Hematopoietic multipotent progenitor cell treated with erythropoietin and hydrocortisone succinate and interleukin-3 and kit ligand, for 6 days (in vitro differentiated cells): ENCODE measurements at places on chromosomes 13 and 19.

- peak; percentile 27 for DNase-seq
Observed at GRCh38 chr19:48560095-48560530, 8.1 kb downstream of the SULT2B1 start.

- peak; percentile 66 for DNase-seq
Observed at GRCh38 chr19:48102870-48103751, 7.5 kb downstream of the PLA2G4C start.

DNA sequence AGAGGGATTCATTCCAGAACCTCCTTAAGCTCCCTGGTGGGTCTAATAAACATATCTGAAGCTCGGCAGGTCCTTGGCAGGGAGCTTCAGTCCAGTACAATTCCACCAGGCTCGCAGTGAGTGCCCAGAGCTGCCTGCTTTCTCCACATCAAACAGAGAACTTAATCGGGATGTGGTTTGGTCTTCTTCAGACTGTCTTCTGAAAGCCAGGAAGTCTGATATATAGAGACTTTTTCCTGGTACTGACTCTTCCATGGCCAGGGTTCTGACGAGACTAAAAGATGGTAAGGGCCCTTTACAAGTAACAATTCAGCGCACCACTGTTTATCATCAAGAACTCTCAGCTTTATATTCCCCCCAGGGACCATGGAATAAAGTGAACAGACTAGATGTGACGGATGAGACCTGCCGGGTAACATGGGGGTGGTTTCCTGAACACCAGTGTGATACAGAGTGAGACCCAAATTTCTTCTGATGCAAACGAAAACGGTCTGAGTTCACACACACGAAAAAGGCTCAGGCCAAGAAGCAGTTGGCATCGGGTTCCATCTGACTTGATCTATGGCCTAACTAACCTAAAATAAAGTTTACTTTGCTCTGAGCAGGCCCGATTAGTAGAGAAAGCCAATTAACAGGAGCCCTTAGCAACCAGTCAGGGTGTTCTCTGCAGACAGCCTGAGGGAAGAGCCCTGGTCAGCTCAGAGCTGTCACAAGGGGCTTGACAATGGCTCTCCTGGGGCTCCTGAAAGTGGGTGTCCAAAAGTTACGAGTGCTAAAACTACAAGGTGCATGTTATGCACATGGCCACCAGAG, 29.0 kb downstream of the RANBP3 start:
- no peak for DNase-seq

DNA sequence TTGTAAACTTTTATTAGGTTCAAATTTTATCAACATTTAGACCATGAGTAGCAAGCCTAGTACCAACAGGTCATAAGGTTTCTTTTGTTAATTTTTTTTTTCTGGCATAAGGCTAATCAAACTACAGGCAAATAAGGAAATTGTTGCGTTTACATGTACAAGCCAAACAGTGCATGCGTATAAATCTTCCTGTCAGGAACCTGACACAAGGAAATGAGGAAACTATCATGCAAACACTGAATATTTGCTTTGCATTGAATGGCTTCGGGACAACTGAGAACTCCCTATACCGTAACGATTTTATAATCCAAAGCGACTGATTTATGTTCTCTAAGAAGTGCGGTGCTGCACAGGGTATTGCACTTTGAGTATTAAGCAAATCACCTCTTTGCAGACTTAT, 133.0 kb upstream of the TRPC4 start:
- no peak for DNase-seq

DNA sequence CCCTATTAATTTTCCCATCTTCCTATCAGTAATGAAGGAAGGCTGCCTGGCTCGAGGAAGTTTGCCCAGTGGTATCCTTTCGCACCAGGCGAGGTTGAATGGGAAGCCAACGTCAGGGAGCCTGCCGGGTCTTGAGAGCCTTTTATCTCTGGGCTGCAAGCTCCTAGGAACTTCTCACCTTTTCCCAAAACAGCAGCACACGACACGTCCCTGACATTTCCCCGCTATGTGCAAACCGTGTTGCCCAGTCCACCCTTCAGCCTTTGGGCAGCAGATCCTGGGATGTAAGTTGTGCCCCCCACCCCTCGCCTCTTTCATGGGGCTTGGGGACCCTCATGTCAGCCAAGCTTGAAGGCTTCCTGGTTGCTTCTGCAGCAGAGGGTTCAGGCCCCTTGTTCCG, 179.1 kb downstream of the ZNF536 start:
- DNase-seq: no peak

- peak; percentile 73 for DNase-seq
Observed at GRCh38 chr13:39415008-39415802, 187.8 kb downstream of the LHFPL6 start.

DNA sequence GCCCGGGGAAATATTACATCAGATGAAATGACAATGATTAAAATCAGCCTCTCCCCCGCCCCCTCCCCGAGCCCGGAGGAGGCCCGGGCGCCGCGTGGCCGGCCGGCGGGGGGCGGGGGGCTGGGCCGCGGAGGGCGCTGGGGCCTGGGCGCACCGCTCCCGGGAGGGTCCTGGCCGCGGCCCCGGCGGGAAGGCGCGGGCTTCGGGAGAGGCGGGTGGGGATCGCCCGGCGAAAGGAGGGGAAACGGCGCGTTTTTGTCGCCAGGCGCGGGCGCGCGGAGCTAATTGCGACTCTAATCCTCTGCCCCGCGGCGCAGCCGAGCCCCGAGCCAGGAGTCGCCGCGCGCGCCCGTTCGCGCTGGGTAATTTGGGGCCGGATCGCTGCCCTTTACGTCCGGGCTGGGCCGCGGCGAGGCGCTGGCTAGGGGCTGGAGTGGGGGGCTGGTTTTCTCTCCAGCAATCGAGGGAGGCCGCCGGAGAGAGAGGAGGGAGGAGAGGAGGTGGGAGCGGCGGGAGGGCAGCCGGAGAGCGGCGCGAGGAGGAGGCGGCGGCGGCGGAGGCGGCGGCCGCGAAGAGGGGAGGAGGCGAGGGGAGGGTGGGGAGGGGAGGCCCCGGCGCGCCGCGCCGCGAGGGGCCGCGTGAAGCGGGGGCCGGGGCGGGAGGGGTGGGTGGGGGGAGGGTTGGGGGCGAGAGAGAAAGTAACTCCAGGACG, at the start of gene KCTD15:
Gene KCTD15, plus strand, starts transcription at position 707 of the 712 bp plus-strand sequence. CDS start 3,585 bp downstream, outside the sequence.
- peak; percentile 65 for DNase-seq

DNA sequence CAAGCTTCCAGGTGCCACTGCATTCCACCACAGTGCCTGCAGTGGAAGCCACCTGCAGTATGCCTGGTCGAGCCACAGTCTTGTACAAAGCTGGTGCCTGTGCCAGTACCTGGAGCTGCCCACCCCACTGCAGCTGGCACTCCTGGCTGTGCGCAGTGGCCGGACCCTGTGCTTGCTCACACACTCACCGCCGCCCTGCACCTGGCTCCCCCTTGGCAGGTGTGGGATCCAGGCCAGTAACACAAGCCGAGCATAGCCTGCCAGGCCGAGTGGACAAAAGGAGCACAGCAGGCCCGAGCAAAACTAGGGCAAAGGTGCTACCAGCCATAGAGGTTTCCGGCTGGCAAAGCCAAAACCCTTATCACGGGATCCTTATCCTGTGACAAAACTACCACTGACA, 18.5 kb downstream of the UGGT2 start:
- no peak for DNase-seq

DNA sequence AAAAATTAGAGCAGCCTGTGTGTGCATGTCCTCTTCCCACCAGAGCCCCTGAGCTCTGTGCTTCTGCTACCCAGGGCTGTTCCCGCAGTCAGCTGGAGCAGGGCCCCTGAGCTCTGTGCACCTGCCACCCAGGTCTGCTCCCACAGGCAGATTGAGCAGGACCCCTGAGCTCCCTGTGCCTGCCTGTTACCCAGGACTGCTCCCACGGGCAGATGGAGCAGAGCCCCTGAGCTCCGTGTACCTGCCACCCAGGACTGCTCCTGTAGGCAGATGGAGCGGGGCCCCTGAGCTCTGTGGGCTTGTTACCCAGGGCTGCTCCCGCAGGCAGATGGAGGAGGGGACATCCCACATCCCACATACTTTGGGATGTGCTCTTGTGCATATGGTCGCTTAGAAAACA, 186.8 kb upstream of the SOX1 start:
- DNase-seq: no peak

DNA sequence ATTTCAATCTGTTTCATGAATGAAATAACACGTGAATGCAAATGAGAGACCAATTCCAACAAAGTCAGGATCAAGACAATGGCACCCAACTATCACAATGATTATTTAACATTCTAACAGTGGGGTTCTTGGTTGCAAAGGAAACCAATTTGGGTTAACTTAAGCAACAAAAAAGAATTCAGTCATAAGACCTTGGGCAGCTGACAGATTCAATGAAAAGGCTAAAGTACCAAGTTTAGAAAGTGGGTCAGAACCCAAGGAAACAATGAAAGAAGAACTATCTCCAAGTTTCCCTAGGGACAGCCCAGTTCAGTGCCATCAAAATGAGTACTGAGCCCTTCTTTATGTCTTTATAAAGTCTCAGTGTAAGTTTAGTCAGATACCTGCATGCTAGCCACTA, 17.5 kb upstream of the SIGLEC14 start:
- no peak for DNase-seq

DNA sequence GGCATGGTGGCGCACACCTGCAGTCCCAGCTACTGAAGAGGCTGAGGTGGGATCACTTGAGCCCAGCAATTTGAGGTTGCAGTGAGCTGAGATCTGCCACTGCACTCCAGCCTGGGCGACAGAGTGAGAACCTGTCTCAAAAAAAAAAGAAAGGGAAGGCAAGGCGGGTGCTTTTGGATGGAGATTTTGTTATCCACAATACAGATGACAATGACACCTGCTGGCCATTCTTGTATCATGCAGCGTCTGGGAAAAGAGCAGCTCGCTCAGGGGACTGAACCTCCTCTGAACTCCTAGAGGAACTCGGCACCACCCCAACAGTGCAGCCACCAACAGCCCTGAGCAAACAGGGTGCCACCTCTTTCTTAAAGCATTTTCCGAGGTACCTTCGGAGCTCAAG, 22.8 kb downstream of the HAUS8 start:
- peak; percentile 65 for DNase-seq
